ENCODE measurements at places on chromosomes 3 and 15.

GRCh38 chr3:64985072-64985471, 297.3 kb upstream of the ADAMTS9 start:
- no peak for DNase-seq

GRCh38 chr15:69657626-69658025, 205.0 kb downstream of the RPLP1 start:
- no peak for DNase-seq

- DNase-seq = peak; percentile 49
These were observed 88.1 kb upstream of the TGFBR2 start for GRCh38 chr3:30518181-30518864.

DNA sequence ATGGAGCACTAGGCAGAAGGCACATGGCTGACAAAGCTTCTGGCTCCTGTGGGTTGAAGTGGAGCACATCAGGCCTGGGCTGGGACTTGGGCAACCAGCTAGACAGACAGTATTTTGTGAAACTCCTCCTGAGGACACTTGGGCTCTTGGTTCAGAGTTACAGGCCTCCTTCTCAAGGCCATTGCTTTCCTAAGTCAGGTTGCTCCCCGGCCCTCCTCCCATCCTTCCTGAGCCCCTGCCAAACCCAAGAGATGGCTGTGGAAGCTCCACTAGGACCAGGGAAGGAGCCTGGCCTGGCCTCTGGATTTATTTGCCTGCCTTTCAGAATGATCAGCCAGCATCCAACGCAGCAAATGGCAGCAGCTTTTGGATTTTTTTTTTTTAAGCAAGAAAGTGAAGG, 56.3 kb downstream of the MAGEF1 start:
- DNase-seq = no peak

DNA sequence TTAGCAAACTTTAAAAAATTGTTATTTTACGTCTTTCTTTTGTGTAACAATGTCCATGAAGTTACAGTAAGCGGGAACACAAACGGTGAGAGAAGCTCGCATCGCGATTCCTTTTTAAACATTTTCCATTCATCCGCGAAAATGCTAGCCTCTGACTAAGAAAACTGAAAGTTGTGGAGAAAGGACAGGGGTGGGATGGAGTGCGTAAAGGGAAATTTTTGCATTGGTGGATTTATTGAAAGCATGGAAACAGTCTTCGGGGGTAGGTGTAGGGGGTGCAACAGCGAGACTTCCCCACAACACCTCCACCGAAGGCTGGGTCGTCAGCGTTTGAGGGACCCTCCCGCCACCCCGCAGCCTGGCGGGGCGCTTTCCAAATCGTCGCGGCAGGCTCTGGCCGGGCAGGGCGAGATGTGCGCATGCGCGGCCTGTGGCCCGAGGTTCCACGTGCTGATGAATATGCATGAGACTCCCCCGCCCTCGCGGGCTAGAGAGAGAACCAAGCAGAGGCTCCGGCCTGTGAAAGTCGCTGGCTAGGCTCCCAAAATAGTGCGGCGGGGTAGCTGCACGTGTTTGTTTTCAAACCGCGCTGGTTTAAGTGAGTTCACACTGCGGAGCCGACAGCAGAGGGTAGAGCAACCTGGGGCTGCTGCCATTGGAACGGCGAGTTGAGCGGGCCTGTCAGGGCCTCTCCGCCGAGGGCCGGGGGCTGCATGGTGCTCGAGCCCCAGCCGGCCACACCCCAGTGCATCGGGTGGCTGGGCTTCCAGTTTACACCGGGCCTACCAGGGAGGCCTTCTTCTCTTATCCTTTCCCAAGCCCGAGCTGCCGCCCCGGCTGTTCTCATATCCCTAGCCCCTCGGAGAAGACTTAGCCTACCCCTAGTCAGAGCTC, 9.9 kb downstream of the ZIC1 start:
- no peak for DNase-seq

GRCh38 chr3:127238602-127239001, 45.7 kb downstream of the PRR23E start:
- DNase-seq = no peak

- DNase-seq = no peak
These were observed 10.8 kb downstream of the LYSMD4 start for GRCh38 chr15:99722406-99722805.

DNA sequence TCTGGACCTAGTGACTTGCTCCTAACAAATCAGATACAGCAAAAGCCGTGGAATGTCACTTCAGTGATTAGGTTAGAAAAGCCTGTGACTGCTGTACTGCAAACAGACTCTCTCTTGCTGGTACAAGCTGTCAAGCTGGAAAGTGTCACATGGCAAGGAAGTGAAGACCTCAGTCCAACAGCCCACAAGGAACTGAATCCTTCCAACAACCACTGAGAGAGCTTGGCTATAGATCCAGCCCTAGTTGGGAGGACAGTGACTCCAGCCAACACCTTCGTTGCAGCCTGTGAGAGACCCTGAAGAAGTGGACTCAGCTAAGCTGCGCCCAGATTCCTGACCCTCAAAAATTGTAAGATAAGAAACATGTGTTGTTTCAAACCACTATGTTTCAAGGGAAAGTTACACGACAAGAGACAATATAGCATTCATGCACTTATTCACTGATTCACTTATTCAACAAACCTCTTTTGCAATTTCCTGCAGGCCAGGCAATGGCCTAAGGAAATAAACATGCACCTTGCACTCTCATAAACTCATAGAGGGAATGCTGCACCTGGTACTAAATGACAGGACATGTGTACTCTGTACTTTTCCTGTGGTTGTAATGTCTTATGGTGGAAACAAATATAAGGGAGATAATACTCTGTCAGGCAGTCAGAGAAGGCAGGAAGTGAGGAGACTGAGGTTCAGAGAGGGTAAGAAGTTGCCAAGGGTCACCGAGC, 142.9 kb downstream of the CADPS start:
- no peak for DNase-seq

DNA sequence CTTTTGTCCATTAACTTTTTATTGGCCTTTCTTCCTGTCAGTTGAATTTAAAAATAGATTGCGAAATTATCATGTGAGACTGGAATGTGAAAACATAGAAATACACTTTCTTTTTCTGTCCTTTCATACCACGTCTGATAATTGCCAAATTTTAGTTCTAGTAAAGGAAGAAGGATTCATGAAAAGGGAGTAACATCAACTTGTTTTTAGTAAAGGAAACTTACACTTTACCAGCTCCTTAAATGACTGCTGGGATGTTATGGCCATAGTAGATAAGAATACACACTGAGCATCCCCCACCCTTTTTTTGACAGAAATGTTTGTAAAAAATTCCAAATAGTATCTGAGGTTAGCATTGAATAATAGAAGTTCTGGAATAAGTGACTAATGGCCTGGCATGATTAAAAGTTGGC, 137.9 kb downstream of the NEO1 start:
- DNase-seq = no peak

DNA sequence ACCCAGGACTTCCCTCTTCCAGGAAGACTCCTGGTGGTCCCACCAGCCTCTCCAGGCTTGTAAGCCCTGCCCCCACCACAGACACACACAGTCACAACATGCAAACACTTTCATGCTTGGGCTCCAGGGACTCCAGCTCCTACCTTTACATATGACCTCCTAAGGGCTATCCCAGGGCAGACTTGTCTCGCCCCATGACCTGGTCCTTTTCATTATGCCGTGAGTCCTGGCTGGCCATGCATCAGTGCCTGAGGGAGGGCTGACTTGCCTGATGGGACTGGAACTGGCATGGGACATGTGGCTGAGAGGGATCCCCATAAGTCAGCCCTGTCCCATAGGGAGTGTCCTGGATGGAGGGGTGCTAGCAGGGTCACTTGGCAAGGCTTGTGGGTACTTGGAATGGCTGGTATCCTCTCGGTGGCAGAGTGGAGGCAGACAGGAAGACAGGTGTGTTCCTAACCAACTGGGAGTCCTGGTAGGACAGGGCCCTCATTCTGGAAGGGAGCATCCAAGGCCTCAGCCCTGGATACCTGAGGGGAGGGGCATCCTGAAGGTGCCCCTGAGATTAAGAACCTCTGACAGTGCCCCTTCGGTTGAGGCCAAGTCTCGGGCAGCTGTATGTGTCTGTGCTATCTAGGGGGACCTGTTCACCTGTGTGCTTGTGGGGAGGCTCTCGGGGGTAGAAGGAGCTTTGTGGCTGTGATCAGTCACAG, 540 bp upstream of the HHATL start:
- DNase-seq = no peak

GRCh38 chr15:61205346-61205921, 23.7 kb downstream of the RORA start:
- no peak for DNase-seq

DNA sequence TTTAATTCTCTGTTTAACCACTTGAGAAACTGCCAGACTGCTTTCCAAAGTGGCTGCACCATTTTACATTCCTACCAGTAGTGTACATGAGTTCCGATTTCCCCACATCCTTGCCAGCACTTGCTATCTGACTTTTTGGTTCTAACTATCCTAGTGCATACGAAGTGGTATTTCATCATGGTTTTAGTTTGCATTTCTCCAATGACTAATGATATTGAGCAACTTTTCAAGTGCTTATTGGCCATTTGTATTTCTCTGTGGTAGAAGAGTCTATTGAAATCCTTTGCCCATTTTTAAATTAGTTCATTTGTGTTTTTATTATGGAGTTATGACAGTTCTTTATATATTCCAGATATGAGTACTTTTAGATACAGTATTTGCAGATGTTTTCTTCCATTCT, 247.8 kb downstream of the GABRB3 start:
- DNase-seq = no peak

DNA sequence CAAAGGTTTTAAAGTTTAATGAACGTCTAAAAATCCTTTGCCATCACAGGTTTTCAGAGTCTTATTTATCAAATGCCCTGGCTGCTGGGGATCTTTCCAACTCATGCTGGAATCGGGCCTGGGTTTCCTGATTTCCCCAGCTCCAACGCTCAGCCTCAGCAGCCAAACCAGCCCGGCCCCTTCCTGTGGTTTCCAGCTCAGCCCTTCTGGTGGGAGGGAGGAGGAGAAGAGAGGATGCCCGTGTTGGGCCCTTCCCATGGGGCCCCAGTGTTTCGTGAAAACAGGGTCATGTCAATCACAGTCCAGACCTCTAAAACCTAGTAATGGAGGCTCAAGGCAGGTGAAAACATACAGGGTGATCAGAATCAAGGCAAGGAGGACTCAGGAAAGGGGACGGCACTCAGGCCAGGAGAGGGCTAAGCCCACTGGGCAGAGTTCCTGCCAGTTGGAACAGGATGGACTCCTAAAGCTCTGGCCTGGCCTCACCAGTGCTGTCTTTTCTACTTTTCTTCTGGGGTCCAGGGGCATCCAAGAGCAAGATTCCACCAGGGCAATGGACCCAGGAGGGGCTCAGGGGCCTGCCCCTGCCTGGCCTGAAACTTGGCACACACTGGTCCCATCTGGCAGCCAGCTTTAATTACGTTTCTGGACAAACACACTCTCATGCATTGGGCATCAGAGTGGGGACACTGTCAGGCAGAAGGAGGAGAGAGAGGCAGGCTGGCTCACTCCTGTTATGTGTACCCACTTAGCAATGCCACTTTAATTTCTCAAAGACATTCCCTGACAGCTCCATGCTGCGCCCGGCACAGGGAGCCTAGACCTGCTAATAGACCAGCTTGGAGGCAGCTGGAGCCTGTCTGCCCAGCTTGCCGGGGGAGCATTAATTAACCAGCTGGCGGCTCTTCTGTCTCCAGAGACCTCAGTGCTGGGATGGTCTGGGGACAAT, 194.6 kb downstream of the FAM43A start:
- DNase-seq = no peak

GRCh38 chr3:13655061-13655913, 106.4 kb downstream of the FBLN2 start:
- no peak for DNase-seq

DNA sequence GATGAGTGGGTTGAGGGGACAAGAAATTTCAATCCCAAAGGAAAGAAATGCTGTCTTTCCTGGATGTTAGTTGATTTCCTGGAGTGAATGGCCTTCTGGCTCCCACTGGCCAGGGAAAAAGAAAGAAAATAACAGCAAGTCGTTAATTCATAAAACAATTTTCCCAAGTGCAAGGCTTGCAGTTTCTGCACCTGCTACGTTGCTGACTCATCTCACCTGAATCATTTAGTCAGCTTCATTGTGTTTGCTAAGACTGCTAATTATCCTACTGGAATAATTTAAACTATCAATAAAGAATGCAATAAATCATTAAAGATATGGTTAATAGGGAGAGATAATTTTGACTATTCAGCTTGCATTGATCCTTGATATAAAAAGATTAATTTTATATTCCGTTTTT, 387.6 kb downstream of the ROBO2 start:
- DNase-seq = no peak

DNA sequence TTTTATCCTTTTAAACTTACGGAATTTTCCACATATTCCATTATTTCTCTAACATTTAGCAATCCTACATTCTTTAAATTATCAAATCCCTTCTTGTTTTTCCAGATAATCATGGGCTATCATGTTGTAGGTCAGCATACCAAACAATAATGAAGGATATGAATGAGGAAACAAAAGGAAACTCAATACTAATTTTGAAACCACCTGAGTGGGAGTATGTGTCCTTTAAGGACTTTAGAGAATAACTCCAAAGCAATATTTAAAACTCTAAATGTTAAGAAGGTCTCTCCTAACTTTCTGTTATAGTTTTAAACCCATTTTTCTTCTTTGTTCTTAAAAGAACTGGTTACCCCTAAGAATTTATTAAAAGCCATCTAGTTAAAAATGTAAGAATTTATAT, 43.0 kb downstream of the TP53BP1 start:
- DNase-seq = no peak

- no peak for DNase-seq
These were observed 31.9 kb downstream of the TRAK1 start for GRCh38 chr3:42123012-42123581.

- DNase-seq = no peak
These were observed 748.9 kb downstream of the MECOM start for GRCh38 chr3:168914662-168915061.

DNA sequence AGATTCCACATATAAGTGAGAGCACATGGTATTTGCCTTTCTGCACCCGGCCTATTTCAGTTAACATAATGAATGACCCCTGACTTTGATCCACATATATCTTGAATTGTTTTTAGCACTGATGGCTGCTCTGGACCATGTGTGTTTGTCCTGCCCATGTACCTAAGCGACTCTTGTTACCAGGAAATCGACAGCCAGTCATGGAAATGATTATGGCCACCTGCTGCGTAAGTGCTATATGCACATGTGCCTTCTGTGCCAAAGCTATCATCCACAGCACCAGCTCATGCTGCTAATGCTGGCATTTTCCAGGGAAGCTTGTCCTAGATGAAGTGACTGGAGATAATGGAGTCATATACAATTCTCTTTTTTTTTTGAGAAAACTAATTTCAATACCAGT, 103.7 kb downstream of the PEX5L start:
- DNase-seq = no peak

DNA sequence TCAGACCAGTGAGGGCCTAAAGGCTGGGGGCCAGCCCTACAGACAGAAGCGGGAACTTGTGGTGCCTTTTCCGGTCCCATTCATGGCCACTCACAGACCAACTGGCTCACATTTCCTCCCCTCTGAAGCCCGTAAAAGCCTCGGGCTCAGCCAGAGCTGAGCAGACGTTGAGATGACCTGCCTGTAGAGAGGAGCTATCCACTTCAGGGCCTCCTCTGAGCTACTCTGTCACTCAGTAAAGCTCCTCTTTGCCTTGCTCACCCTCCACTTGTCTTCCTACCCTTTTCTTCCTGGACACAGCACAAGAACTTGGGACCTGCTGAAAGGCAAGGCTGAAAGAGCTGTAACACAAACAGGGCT, 53.5 kb downstream of the SLMAP start:
- no peak for DNase-seq

All from retinal pigment epithelial cell (primary cell).